ENCODE measurements at places on chromosomes 6 and 20.

- no peak for DNase-seq
Observed at GRCh38 chr6:5335020-5335419, 73.7 kb downstream of the FARS2 start.

- DNase-seq: no peak
Observed at GRCh38 chr6:53483423-53484353, 61.2 kb downstream of the GCLC start.

DNA sequence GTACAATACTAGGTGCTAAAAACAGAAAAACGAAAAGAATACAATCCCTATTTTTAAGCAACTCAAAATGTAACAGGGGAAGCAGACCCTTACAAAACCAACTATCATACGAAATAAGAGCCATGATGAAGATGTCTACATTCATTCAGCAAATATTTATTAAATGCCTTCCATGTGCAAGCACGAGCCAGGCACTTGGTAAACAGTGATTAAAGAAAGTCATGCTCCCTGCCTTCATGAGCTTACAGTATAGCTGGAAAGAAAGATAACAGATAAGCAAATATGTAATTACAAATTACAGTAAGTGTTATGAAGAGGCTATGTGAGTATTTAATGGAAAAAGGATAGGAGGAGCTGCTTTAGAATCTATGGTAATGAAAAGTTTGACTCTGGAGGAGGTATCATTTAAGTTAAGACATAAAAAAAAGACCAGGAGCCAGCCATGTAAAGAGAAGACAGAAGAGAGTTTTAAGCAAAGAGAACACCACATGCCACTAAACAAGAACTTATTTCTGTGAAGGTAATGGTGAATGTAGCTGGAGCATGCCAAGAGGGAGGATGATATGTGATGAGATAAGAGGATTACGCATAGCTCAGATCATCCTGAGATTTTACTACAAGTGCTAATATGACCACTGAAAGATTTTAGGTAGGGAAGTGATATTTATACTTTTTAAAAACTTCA is 19.3 kb upstream of the COX7A2 start:
- no peak for DNase-seq

DNA sequence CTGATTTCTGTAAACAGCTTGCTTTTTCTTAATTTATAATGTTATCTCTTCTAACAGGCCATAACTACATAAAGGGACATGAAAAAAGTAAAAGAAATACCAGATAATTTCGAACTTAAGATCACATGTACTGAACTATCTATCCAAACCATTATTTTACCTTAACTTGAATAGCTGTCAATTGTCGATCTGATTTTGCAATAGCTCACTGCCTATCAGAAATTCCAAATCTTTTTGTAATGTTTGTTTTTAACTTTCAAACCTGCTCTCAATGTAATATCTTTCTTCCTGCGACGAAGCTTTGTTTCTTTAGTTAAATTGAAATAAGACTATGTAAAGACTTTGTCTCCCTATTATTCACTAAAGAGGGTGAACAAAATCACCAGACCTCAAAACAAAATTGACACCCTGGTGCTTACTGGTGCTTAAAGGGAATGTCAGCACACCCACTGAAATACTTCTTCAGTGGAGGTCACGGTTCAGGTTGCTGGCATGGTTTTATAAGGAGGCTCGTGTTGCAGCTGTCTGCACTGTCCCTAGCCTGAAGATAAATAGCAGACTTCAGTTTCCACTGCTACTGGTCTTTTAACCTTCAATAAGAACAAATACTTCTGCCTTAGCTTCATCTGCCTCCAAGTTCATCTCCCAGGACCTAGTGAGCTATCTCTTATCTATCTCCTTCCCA is 117.5 kb upstream of the QKI start:
- no peak for DNase-seq

DNA sequence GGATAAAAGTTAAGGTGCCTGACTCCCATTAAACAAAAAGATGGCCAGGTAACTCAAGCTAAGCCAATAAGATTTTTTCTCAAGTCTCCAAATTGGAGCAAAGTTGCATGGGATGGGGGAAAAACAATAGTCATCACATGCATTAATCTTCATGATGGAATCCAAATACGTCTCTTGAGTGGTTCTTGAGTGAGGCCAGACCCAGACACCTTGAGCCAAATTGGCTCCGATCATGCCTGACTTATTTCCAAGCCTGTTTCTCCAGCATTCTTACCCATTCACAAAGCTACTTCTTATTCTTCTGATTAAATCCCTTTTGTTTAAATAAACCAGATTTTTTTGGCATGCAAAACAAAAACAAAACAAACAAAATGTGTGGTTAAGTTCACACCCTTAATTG is 420.3 kb upstream of the NRSN1 start:
- DNase-seq: no peak

GRCh38 chr6:166500246-166500645 is 86.2 kb downstream of the RAMACL start:
- DNase-seq: no peak

DNA sequence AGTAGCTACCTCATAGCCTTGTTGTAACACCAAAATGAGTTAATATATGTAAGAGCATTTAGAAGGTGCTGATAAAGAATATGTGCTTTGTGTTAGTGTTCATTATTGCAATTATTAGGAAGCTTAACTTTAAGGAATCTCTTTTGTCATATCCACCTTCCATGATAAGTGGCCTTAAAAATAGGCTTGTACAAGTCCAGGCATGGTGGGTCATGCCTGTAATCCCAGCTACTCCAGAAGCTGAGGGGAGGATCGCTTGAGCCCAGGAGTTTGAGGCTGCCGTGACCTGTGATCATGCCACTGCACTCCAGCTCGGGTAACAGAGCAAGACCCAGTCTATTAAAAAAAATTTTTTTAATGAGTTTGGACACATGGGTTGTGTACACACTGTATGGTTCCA is 285.5 kb downstream of the ZFAND3 start:
- no peak for DNase-seq

GRCh38 chr6:135644394-135644793 is 146.9 kb upstream of the AHI1 start:
- DNase-seq: no peak

GRCh38 chr20:38460040-38460623 is 12.5 kb upstream of the RALGAPB start:
- DNase-seq: peak; percentile 84

DNA sequence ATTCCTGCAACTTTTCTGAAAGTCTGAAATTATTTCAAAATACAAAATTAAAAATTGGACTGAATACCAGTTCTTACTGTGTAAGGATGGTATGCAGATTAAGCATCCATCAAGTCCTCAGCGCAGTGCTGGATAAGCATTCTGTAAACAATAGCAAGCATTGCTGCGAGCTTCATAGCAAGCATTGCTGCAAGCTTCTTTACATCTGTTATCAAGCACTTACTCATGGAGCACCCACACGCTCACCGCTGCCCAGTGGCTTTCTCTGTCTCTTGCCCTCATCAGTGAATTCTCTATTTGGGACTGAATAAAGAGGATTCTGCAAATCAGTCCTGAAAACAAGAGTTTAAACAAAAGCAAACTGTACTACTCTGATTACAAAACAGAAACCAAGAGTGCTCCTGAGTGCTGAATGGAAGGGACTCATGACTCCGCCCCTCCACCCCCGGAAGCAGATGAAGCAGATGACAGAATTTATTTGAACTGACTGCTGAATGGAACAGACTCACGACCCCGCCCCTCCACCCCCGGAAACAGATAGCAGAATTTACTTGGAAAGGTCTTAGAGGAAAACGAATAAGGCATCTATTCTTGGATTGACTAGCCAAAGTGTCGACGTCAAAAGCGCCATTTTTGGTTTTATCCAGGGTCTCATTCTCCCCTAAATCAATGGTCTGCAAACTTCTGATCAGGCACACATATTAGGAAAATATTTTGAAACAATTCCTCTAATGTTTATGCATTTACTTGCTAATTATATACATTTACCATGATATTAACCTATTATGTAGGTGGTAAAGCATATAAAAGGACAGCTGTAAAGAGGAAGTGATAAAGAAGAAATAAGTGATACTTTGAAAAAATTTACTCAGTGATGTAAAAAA is 22.1 kb upstream of the EYA2 start:
- no peak for DNase-seq
